Suprapubic skin (tissue), 4 donors: ENCODE measurements at places on chromosomes 5 and 9.

DNA sequence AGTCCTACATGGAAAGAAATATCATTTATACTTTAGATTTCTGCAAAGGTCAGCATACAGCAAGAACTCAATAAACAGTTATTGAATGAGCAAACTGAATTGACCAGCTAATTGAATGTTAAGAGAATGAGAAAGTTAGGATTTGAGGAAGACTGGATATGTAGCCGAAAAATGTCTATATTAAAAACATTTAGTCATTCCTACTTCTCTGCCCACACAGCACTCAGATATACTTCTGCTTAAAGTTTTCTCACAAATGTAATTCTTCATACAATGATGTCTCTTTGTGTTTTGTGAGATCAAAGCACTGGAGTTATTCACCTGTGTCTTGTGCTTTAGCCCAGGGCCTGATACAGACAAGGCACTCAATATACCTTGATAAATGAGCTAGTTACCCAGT is 188.6 kb downstream of the PARP8 start:
- no peak for DNase-seq

DNA sequence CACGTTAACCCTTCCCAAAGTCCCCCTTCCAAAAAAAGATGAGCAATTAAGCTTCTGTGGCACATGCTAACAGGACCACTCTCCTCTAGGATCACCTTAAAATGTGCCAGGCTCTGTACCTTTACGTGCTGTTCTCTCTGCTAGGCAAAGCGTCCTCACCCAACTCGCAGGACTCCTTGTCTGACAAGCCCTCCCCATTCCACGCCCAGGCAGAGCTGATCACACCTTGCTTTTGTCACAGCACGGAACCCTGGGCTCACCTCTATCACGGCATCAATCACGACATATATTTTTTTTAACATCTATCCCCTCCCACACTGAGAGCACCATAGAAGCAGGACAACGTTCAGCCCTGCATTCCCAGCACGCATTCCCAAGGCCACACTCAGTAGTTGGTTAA is 47.1 kb downstream of the CDK5RAP2 start:
- no peak for DNase-seq

DNA sequence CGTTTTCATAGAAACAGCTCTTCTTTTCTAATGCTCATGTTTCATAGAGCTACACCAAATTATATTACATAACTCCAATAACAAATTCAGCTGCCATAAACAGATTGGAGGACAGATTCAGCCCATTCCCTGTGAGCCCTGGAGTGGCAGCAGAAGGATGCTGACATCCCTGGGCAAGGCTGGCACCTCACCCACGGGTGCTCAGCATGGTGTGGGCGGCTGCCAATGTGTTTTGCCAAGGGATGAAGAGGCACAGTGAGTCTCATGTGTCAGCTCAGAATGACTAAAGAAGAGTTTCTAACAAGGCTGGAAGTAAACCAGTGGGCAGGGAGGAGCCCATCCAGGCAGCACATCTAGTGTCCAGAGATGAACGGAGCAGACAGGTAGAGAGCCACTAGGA is 127.1 kb upstream of the ICE1 start:
- DNase-seq: no peak

DNA sequence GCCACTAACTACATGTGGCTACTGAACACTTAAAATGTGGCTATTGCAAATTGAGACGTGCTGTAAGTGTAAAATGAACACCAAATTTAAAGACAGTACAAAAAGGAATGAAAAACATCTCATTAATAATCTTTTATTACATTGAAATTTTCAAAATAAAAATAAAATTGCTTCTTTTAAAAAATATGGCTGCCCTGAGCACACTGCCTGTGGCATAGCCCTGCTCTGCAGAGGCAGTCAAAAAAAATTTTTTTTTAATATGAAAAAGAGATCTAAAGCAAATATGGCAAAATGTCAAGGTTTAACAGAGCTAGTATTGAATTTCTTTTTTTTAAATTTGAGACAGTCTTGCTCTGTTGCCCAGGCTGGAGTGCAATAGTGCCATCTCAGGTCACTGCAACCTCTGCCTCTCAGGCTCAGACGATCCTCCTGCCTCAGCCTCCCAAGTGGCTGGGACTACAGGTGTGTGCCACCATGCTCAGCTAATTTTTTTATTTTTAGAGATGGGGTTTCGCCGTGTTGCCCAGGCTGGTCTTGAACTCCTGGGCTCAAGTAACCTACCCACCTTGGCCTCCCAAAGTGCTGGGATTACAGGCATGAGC is 25.6 kb downstream of the CARNMT1 start:
- DNase-seq: no peak

- DNase-seq: no peak
Measured at GRCh38 chr5:170491479-170491878, 12.3 kb upstream of the KCNIP1 start.

- no peak for DNase-seq
Measured at GRCh38 chr9:122991370-122991830, 42.1 kb upstream of the GPR21 start.

- DNase-seq: no peak
Measured at GRCh38 chr5:111993242-111993641, 236.2 kb upstream of the NREP start.

- DNase-seq: no peak
Measured at GRCh38 chr9:114785866-114786650, 19.8 kb downstream of the TNFSF15 start.

DNA sequence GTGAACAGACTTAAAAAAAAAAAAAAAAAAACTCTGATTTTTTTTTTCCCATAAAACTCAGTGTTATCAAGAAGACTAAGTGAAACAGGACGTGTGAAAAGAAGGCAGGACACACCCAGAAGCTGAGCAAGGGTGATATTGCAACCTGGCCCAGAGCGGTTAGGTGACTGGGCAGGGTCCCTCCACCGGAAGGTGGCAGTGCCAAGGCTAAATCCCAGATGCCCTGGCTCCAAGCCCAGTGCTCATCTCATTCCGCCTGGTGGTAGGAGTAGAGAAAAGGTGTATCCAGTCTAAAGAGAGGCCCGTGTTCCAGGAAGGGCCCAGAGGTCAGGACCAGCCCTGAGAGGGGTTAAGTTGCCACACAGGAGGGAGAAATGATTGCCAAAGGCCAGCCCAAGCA is 51.5 kb upstream of the SAP30L start:
- DNase-seq: no peak

DNA sequence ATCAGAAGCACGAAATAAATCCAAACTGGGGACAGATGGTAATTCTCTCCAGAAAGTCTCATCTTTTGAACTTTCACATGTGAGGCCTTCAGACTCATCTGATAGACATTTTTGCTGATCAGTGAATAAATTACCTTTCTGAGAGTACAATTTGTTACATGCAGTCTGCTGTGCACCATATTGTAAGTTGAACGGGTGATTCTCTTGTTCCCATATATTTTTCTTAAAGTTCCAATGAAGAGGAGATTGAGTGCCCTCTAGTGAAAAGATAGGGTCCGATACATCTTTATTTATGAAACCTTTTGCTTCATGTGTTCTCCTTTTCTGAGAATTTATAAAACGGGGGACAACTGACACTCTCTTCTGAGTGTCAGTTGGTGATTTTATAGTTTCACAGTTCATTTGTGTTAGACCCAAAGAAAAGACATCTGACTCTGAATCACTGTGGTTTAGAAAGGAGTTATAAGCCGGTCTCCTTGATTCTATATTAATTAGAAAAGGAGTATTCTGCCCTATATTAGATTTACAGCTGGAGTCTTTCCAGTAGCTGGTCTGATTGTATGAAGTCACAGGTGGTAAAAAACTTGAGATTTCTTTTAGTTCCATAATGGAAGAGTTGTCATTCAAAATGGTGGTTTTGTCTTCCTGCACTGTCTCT is 30.4 kb downstream of the GNG10 start:
- no peak for DNase-seq

DNA sequence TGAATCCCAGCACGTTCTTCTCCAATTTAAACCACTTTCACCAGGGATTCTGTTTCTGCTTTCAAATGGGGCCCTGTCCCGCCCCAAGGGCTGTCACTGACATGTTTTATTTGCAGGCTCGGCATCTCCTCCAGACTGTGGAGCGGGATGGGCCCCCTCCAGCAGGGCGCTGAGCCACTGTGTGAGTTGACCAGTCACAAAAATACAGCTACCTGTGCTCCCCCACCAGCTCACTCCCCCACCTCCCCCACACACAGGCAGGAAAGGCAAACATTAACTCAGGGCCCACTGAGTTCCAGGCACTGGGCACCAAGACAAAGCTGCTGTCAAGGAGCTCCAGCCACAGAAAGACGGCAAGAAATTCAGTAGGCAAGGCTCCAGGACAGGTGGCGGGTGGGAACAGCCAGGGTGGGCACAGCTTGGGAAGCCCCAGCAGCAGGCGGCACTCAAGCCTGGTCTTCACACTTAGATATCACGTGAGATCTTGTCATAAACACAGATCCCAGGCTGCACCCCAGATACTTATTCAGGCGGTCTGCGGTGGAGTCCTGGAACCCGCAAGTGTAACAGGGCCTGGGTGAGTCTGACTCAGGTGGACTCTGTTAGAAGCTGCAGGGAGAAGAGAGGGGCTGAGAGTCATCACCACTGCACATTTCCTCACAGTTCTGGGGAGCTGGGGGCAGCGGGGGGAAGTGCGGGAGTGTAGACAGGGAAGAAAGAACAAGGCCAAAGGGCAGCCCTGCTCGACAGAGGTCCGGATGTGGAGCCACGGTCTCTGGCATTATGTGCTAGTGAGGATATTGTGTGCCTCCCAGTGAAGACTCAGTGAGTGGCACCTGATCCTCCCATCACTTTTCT is 44.7 kb downstream of the OR2V1 start:
- no peak for DNase-seq

DNA sequence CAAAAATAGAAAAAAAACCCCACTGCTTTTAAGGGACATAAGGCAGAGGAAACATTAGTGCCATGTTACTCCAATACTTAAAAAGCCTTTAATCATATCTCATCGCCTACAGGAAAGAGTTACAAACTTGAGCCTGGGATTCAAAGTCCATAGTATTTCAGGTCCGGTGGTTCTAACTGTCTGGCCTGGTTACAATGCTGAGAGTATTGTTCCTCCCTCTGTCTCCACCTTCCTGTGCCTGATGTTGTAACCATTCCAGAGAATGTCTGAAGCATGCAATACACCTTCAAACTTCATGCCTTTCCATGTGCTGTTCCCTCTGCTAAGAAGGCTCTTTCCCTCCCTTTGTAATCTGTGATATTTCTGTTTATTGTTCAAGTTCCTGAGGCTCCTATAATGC is 41.6 kb upstream of the SLC36A2 start:
- no peak for DNase-seq

- no peak for DNase-seq
Measured at GRCh38 chr9:82052081-82052480, 63.5 kb downstream of the SPATA31D1 start.

DNA sequence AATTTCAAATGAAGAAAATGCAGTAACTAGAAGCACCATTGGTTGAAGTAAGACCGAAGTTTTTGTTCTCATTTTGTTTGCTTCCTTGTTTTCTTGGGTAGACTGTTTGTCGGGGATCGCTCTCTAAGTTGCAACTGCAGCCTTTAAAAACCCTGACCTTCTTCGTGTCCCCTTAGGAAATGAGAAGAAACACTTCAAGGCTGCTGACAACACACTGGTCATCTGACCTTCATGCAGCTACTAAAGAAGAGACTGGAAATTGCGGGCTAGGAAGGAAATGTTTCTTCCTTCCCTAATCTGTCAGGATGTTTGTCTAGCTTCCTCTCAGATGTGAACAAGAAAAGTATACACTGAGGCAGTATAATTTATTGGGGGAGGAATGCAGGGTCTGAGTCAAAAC is 50.7 kb upstream of the CHSY3 start:
- no peak for DNase-seq

- DNase-seq: peak; percentile 94
Measured at GRCh38 chr5:176536132-176536901, 885 bp downstream of the RNF44 start.

DNA sequence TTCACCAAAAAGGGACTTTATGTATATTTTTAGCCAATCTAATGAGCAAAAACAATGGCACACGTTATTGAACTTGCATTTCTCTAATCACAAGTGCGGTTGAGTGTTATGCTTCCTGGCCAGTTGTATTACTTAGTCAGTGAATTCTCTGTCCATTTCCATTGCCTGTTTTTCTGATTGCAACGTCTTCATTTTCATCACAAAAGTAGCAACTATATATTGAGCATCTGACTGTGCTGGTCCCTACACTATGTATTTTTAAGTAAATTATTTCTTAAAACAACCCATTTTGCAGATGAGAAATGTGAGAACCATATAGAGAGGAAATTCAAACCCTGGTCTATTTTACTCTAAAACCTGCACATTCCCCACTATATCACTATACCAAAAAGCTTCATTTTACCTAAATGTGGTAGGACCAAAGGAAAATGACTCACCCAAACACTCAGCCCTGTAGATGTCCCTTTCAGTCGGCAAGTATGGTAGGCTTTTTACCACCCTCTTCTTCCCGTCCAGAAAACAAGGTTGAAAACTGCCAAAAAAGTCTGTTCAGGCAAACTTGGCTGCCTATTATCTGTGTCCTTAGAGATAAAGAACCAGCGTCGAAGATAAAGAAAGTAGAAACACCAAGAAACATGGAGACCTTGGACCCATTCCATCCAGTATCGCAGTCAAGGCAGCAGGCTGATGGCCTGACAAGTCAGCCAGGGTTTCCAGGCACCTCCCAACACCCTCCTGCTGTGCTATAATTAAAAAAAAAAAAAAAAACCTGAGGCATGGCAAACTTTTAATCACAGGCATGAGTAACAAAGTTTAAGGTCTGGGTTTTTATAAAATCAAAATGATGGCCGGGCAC is 18.8 kb upstream of the FAM13B start:
- no peak for DNase-seq

DNA sequence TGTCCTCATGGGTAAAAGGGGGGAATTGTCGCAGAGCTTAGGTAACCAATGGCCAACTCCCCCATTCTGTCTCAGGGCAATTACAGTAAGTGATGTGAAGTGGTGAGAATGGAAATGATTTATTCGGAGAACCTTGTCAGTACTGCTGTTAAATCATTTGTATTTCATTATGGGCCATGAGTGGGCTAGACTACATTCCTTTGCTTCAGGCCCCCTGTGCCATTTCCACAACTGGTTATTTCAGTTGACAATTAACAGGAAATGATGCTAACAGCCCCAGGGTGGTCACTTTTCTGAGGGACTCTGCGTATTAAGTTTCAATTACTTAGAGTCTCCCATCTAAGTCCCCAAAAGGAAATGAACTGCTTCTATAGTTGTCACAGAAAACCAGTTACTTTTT is 653.7 kb downstream of the CCDC171 start:
- no peak for DNase-seq

GRCh38 chr5:152638996-152639552 is 234.0 kb upstream of the NMUR2 start:
- no peak for DNase-seq
